Forelimb muscle (tissue), 1 donor: ENCODE measurements at places on chromosomes 12 and 14. TPM values are rescaled to one million over a fixed set of nuclear protein-coding genes. Genes with fewer than 3 reads are reported as not detected.
A peak's percentile ranks its signal among the peaks of the same experiment; 100 is the strongest.

- DNase-seq, result no peak
Observed at GRCh38 chr12:124851342-124851741, 12.3 kb downstream of the SCARB1 start.

GRCh38 chr14:52399921-52400595 lies 85.9 kb downstream of the PTGER2 start:
- DNase-seq, result peak; percentile 25

- no peak for DNase-seq
Observed at GRCh38 chr12:53952871-53953734, 1.6 kb upstream of the HOXC12 start.

GRCh38 chr14:91361233-91361811 lies 56.3 kb downstream of the CCDC88C start:
- DNase-seq, result no peak

GRCh38 chr14:69612783-69613130 lies 1.4 kb downstream of the SUSD6 start:
- DNase-seq, result no peak

GRCh38 chr14:37595809-37596621 lies 586 bp downstream of the TTC6 start:
- no peak for DNase-seq

DNA sequence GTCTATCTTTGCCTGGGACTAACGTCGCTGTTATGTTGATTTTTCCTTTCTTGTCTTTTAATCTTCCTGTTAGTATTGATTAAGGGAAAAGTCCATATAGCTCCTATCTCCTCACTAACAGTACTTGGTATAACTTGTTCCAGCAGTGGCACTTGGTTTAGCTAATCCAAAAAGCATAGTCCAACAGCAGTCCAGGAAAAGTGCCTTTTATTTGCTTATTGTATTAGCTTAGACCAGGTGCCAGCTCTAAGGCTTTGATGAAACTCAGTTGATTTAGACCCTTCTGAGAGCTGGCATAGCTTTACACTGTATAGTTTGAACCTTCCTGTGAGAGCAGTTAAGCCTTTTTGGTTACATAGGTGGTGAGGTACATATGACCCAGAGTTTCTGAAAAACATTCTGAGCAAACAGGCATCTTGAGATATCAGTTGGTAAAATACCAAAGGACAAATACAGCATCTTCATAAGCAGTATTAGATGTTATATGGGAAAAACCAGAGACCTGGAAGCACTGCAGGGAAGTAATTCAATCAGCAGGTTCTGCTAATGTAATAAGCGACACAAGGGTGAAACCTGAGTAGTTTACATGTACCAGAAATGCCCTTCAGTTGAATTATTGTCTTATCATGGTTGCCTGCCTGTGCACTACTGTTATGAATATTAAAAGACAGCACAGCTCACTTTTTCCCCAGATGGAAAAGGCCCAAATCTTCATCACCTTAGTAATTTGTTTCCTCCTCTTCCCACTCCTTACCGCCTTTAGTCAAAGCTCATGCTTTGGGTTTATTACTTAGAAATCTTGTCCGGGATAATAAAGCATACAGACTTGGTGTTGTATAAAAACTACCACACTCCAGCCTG lies 13.0 kb downstream of the PELI2 start:
- DNase-seq, result no peak

DNA sequence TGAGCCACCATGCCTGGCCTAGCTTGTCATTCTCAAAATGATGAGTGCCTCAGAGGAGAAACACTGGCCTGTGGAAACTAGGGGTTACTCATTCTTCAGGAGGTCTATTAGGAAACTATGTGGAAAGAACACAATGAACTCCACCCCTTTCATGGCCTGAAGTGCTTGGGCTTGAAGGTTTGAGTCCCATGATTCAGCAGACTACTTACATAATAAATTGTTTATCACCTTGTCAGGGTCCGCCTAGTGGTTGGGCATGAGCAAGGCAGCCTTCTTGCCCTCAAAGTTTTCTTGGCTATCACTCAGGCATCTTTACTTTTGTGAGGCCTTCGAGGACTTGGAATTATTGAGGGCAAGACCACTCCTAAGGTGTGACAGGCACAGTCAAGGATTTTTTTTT lies 251.2 kb downstream of the ACSS3 start:
- no peak for DNase-seq

- no peak for DNase-seq
Observed at GRCh38 chr12:32066206-32066605, 40.4 kb upstream of the BICD1 start.

GRCh38 chr14:51318813-51319597 lies 79.0 kb downstream of the TMX1 start:
- DNase-seq, result no peak

DNA sequence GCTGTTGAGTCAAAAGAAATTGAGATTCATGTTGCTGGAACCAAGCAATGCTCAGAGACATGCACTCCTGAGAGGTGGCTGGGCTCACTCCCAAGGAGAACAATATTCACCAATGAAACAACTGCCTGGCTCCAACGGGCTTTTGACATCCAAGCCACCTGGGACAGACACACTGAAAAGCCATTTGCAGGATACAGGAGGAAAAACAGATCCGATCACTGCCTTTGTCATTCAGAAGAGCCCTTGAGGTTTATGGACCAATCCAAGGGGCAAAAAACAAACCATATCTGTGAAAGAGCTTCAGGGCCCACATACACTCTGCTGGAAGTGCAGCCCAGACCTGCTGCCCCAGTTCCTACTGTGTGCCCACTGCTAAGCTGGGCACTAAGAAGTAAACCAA lies 277.5 kb downstream of the NUAK1 start:
- no peak for DNase-seq

DNA sequence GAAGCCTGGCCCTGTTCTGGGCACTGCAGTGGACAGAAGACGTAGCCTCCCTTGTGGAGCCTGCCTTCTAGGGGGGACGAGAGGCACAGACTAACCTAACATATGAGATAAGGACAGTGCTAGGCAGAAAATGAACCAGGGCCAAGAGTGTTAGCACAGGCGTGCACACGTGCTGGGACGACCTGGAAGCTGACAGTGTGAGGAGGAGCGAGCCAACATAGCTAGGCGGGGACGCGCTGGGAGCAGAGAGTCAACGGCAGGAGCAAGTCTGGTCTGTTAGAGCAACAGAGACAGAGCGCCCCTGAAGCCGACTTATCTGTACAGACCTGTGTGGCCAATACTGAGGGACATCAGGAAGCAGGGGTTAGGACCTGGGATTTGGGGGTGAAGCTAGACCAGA lies 8.0 kb downstream of the PXMP2 start:
- no peak for DNase-seq

GRCh38 chr12:97957109-97957508 lies 494.5 kb downstream of the RMST start:
- no peak for DNase-seq

DNA sequence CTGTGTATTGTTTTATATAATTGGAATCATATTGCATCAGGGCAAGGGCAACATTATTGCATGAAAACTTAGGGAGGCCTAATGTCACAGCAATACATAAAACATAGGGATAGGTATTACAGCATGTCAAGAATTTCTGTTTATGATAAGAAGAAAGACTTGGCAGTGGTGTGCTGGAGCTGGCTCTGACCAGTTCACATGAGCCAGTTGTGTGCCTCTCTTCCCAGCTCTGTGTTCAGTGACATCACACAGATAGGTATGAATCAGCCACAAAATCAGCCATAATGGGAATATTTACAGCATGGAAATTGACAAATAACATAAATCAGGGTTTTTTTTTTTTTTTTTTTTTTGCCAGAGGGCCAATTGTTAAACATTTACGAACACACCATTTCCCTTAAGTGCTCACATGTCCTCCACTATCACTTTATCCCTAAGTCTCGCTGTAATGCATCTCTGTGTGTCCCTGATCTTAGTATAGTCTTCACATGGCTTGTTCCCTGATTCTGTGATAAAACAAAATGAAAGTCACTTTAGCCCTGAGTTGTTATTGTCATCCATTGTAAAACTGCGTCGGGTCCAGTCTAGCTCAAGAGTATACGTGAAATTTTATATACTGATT lies 31.9 kb upstream of the ACSM4 start:
- no peak for DNase-seq

DNA sequence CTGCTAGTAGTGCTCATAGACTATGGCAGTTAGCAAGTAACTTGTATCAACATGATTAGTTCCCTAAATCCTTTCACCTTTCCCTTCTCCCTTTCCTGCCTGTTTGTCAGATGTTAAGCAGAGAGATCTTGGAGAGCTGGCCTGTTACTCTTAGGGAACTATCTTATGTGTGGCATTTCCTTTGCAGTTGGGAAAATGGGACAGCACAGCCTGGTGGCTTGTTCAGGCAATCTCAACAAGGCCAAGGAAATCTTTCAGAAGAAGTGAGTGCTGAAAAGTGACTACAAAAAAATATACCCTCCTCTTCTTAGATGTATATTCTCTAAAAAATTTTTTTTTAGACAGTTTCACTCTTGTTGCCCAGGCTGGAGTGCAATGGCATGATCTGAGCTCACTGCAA lies 7.4 kb downstream of the PARP2 start:
- no peak for DNase-seq

GRCh38 chr12:32821293-32821692 lies 65.6 kb upstream of the YARS2 start:
- DNase-seq, result no peak

- no peak for DNase-seq
Observed at GRCh38 chr14:75487155-75487671, 35.1 kb upstream of the BATF start.

GRCh38 chr12:27821259-27821973 lies 41.4 kb upstream of the MANSC4 start:
- peak; percentile 62 for DNase-seq

- peak; percentile 97 for DNase-seq
Observed at GRCh38 chr12:124917135-124917840, 2.8 kb upstream of the UBC start.

DNA sequence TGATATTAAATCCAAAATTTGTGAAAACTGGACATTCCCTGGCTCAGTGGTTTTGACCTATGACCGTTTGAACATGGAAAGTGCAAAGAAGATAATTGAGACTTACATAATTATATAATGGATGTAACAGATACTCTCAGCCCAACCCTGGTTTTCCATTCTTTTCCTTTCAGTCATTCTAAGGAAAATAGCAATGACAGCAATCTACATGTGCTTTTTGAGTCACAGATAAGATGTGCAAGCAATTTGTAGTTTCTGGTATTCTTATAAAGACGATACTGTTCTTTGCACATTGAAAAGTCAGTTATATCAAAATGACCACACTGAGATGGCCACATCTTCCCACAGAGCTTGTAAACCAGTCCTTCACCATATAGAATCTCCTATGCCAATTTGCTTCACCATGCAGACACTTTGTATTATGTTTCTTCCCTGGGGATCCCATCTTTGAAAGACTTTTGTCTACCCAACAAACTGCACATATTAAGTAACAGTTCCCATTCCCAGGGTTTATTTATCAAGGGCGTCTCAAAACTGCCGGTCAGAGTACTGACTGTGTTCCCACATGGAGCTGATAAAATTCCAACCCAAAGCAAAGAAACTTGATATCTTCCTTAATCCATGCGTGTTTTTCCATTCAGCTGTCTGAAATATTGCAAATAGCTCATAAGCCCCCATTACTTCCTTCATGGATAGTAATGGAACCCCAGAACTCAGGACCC lies 34.8 kb downstream of the PLXNC1 start:
- DNase-seq, result no peak

DNA sequence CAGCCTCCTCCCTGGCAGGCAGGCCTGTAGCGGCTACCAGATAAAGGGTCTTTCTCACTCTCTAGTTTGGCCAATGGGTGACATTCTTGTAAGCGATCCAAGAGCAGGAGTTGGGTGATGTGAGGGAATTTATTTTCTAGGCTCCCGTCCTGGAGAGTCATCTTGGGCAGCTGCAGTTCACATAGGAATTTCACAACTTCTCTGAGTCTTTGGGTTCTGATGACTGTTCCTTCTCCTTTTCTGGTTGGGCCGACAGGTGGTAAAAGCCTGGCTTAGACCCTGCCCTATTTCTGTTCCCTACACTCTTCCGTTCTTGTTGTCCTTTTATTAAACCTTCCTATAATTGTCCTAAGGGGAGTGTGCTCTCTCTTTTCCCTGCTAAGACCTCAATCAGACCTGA lies 42.6 kb upstream of the POC1B start:
- DNase-seq, result no peak

KRT81 gene
- polyA plus RNA-seq, result not detected

PRPH gene
- polyA plus RNA-seq, result 1.7 TPM

SDR9C7 gene
- polyA plus RNA-seq, result 0.46 TPM

ANO2 gene
- 4.0 TPM for polyA plus RNA-seq

TTC5 gene
- 11.4 TPM for polyA plus RNA-seq

PRH2 gene
- polyA plus RNA-seq, result 0.33 TPM

SALL2 gene
- polyA plus RNA-seq, result 10.5 TPM

C1R gene
- polyA plus RNA-seq, result 80.9 TPM
